ENCODE measurements at places on chromosomes 3 and 15.
A peak's percentile ranks its signal among the peaks of the same experiment; 100 is the strongest.

DNA sequence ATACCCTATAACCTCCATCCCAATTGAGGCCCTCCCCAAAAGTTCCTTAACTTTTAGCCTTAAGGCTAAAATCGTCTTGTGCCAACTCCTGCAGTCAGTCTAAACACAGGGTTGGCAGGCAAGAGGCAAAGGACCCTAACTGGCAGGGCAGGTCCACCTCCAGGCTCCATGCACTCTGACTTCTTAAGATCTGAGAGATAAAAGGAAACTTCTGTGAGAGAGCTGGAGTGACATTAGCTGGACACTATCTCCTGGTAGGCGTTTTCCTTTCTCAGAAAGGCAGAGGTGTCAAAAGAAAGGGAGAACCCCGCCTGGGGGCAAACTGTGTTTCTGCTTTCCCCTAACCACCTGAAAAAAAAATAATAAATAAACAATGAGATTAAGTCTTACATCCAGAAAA lies 3.6 kb downstream of the CHSY1 start:
- no peak for DNase-seq

- DNase-seq: no peak
Measured at GRCh38 chr15:67601073-67601472, 58.6 kb downstream of the MAP2K5 start.

- DNase-seq: no peak
Measured at GRCh38 chr3:140553591-140553990, 124.3 kb upstream of the TRIM42 start.

GRCh38 chr3:146160964-146161662 lies at the start of gene PLOD2:
Gene PLOD2, minus strand, starts transcription at chr3:146161184. Its CDS starts 195 bp downstream, at chr3:146160989.
- DNase-seq: peak; percentile 24

DNA sequence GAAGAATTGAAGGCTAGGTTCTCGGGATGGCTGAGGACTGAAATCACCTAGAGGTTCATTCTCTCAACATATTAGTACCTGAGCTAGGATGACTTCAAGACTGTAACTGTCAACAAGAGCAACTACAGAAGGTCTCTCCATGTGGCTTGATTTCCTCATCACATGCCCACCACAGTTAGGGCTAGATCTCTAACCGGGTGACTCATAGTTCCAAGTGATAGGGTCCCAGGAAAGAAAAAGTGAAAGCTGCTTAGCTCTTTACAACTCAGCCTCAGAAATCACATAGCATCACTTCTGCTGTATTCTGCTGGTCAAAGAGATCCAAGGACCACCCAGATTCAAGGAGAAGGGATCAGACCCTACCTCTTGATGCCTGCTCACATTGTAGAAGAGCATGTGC lies 165.4 kb upstream of the AGTR1 start:
- DNase-seq: no peak

DNA sequence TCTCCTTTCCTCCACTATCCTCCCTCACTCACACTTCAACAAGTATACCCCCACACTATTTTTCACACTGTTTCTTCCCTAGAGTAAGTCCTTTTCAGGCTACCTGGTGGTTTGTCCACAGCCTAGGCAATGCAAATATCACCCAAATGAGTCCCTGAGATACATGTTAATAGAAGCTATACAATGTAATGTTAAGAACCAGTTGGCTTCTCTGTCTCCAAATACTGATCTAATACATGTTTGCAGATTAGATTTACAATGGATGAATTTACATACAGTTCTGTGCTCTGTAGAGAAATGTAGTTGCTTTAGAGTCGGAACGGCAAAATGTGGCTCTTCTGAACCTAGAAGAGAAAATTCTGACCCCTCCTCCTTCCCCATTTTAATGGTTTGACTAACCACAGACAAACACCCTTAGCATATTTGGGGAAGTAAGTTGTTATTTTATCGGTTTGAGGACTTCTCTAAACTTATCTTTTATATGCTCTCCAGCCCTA lies 63.6 kb upstream of the MBNL1 start:
- DNase-seq: peak; percentile 95

- no peak for DNase-seq
Measured at GRCh38 chr15:48119277-48119676, 1.5 kb upstream of the SLC24A5 start.

DNA sequence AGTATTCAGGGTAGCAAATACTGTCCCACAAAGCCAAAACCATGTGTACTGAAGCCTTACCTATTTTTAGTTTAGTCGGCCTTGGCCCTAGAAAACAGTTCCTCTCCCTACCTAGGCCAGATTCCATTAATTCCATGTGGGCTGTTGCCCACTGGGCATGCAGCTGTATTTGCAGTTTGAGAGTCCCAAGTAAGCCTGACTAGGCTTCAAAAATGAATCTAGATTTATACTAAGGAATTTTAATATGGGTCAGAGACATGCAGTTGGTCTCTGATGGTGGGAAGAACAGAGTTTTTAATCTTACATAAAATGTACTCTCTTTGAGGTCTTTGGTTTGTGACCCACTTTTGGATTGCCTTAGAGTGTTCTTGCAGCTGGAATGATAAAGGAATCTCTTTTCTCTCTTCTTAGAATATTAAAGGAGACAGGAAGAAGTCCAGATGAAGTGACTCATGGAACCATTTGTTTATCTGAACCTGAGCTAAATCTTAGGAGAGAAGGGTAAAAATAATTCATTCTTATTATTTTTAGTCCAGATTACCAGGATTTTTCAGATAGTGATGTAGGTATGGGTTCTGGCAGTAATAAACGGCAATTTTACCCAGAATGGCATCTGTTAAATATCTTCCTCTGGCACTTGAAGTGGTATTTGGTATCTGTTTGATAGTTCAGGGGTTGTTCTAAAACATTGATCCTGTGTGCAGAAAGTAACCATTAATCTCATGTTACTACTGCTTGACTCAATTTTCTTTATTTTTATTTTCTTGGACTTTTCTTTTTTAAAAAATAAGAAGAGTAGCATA lies 33.8 kb downstream of the GLCE start:
- no peak for DNase-seq

DNA sequence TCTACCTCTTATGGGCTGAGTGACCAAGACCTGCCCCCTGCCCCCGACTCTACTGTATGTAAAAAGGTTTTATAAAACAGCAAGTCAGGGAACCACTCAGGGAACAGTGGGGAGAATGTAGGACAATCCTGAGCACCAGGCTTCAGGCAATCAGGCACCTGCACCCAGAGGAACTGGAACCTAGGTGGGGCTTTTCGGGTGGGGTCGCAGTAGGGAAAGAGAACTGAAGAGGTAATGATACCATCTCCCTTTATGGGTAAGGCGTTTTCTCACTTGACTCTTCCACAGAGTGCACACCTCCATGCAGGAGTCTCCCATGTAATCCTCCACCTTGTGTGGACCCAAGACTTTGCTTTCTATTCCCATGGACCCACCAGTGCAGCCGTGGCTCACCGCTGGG lies 45.8 kb downstream of the MYO1E start:
- DNase-seq: no peak

- peak; percentile 53 for DNase-seq
Measured at GRCh38 chr15:40340740-40341400, at the start of gene CCDC9B. Gene CCDC9B, minus strand, starts transcription at chr15:40340939. Its CDS starts 120 bp downstream, at chr15:40340819.

- no peak for DNase-seq
Measured at GRCh38 chr3:190307164-190307545, 15.1 kb downstream of the CLDN1 start.

Measured in KBM-7 (cell line).